ENCODE measurements at places on chromosomes 16 and 17. TPM values are rescaled to one million over a fixed set of nuclear protein-coding genes. Genes with fewer than 3 reads are reported as not detected.

The HSD17B2 gene
- total RNA-seq, result not detected

The TPSD1 gene
- total RNA-seq, result not detected

DNA sequence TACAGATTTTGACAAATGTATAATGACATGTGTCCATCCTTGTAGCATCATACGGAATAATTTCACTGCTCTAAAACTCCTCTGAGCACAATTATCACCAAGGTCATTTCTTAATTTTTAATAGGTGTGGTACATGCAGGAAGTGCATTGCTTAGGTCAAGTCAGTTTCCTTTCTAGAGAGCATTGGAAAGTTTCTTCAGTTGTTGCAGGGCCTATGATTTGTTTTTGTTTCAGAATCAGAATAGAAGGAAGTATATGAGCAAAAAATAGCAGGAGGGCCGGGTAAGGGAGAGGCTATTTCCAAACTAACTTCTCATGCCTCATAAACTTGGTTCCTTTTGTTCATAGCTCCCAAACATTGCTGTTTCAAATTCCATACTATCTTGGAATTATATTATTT, 24.0 kb upstream of the SLFN5 start:
- no peak for DNase-seq

GRCh38 chr16:65547772-65548446, 426.0 kb upstream of the CDH11 start:
- DNase-seq, result peak; percentile 76

DNA sequence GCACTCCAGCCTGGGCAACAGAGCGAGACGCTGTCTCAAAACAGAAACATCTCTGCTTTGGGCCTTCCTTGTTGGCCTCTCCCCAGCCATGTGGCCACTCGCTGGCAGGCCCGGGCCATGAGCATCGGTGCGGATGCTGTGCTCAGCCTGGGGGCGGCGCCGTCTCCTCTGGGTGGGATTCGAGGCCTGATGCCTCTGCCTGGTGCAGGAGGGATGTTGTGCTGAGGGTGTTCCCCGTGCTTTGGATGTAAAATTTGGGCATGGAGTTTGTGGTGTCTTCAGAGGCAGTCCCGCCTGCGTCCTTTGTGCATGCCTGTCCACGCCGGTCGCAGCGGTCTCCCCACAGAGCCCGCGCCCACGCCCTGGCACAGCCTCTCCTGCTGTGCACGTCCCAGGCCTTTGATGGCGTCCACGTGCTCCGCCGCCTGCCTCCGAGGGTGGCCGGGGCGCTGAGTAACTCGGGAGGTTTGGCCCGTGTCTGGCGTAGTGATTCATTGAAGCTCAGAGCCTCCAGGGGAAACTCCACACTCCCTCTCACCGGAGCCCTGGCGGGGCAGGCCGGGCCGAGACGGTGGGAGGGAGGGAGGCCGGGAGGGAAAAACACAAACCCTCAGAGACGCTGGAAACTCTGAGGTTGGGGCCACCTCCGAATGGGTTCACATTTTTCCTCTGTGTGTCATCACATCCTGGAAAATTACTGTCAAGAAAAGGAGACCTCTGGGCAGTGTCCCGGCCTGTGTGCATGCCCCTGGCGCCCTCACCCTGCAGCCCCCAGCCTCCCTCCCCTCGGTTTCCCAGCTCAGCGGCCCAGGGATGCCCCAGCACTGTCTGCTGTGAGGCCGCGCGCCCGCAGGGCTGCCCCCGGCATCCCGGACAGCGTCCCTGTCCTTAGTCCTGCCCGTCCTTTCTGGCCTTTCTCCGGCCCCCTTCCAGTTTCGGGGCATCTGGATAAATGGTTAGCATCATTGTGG, 19.0 kb downstream of the CENPX start:
- peak; percentile 94 for DNase-seq

GRCh38 chr17:14116263-14117024, 47.1 kb downstream of the COX10 start:
- DNase-seq, result no peak

DNA sequence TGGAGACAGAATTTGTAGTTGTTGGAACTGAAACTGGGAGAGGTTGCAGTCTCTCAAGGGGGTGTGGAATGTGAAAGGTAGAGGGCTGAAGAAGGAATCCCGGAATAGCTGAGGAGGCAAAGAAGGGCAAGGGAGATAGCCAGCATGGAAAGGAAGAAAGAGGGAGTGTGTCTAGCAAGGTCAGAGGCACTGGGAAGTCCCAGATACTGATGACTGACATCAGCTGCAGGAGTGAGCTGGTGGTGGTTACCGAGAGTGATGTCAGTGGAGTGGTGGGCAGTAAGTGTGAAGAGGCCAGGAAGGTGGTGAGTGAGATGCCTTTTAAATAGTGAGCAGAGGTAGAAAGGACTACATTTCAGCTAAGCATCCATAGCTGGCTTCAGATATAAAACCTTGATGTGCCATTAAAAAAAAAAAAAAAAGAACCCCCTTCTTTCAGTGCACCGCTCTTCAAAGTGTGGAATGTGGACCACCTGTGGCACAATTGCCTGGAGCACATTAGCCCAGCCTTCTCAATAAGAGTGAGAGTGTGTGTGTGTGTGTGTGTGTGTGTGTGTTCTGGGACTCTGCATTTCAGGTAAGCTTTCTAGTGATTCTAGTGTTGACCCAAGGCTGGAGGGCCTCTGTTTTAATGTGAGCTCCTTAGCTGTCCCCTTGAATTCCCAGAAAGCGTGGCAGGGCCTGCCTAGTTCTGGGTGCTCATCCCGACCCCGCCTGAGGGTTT, 8.5 kb downstream of the PRMT7 start:
- DNase-seq, result no peak

Data from A172 (cell line).